ENCODE measurements at places on chromosomes 3 and 15. TPM values are rescaled to one million over a fixed set of nuclear protein-coding genes. Genes with fewer than 3 reads are reported as not detected.

DNA sequence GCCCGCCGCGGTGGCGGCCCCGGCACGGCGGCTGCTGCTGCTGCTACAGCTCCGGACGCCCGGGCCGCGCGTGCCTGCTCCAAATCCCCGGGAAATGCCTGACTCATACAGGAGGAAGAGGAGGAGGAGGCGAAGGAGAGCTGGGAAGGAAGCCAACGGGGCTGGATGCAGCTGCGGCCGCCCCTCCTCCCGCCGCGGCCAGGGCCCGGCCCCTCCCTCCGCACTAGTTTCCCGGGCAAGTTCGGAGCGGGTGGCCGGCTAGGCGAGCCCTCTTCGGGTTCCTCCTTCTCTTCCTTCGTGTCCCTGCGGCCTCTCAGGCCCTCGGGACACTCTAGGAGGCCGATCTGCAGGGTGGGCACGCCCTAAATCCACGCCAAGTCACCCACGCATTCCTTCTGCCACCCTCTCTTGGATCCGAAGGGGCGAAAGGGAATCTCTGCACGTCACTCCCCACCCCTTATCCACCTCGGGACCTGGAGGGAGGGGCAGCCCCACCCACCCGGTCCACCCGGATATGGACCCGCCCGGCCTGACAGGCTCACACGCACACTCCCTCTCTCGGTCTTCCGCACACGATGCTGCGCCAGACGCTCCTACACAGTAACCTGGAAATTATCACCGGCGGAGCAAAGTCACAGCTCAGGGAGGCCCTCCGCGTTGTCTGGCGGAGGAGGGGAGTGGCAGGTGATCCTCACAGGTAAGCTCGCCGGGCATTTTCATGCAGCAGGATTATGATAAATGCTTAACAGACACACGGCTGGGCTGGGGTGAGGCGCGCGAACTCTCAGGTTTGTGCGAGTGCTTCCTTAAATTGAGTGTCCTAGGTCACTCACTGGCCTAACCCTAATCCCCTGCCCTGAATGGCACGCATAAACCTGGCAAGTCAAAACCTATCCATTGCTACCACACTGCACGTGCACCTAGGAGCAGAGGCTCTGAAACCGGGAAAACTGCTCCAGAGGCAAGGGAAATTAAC lies at the start of the genes OSBPL10 and ZNF860:
Gene OSBPL10, minus strand, starts transcription at position 57 of the 976 bp plus-strand sequence. CDS start 83 bp downstream, outside the sequence.
Gene ZNF860, plus strand, starts transcription at position 545 of the 976 bp plus-strand sequence. CDS start 7,330 bp downstream, outside the sequence.
- peak; percentile 62 for DNase-seq

Gene C3orf22
- not detected for total RNA-seq

Gene RAB11A
- total RNA-seq, result 280 TPM

- DNase-seq, result no peak
These were observed 211.6 kb downstream of the BBX start for GRCh38 chr3:107734317-107734716.

- DNase-seq, result no peak
These were observed 6.4 kb downstream of the PFN2 start for GRCh38 chr3:149964291-149964690.

- DNase-seq, result no peak
These were observed 382.9 kb downstream of the GABRG3 start for GRCh38 chr15:27353856-27354255.

Gene KLHL6
- total RNA-seq, result not detected

DNA sequence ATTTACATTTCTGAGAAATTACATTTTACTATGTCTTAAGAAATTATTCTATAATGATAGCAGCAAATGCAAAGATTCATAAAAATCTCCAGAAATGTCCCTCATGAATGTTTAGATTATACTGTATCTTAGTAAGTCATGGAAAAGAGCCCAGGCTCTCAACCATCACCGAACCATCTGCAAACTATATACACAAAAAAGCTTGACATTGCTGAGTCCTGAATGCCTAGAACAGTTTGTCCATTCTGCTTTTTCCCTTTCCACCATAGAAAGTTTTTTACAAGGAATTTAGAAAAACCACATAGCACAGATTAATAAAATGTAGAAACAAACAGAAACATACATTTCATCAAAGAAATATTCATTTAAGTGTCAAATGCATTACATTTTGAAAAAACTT lies 83.6 kb downstream of the MYO9A start:
- DNase-seq, result no peak

Data from G401 (cell line).